ENCODE measurements at places on chromosomes 3 and 15. TPM values are rescaled to one million over a fixed set of nuclear protein-coding genes. Genes with fewer than 3 reads are reported as not detected.

ACSBG1 gene
- polyA plus RNA-seq, result 1.7 TPM

DPPA4 gene
- 12.3 TPM for polyA plus RNA-seq

NPAP1 gene
- 0.92 TPM for polyA plus RNA-seq

CCR3 gene
- polyA plus RNA-seq, result not detected

DNAH1 gene
- polyA plus RNA-seq, result 9.8 TPM

CXCR6 gene
- 0.45 TPM for polyA plus RNA-seq

IL16 gene
- 4.1 TPM for polyA plus RNA-seq

DNA sequence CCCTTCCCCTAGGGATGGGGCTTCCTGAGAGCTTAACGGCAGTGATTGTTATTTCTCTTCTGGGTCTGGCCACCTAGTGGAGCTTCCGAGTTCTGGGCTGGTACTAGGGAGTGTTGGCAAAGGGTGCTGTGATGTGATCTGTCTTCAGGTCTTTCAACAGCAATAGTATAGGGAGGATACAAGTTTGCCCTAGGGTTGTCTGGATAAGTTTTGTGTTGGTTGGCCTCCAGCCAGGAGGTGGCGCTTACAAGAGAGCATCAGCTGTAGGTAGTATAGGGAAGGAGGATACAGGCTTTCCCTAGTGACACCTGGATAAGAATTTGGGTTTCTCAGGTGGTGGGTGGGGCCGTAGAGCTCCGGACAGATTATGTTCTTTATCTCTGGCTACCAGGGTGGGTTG is 19.2 kb upstream of the CPOX start:
- no peak for DNase-seq

GRCh38 chr3:73207946-73208440 is 146.5 kb downstream of the EBLN2 start:
- DNase-seq, result no peak

DNA sequence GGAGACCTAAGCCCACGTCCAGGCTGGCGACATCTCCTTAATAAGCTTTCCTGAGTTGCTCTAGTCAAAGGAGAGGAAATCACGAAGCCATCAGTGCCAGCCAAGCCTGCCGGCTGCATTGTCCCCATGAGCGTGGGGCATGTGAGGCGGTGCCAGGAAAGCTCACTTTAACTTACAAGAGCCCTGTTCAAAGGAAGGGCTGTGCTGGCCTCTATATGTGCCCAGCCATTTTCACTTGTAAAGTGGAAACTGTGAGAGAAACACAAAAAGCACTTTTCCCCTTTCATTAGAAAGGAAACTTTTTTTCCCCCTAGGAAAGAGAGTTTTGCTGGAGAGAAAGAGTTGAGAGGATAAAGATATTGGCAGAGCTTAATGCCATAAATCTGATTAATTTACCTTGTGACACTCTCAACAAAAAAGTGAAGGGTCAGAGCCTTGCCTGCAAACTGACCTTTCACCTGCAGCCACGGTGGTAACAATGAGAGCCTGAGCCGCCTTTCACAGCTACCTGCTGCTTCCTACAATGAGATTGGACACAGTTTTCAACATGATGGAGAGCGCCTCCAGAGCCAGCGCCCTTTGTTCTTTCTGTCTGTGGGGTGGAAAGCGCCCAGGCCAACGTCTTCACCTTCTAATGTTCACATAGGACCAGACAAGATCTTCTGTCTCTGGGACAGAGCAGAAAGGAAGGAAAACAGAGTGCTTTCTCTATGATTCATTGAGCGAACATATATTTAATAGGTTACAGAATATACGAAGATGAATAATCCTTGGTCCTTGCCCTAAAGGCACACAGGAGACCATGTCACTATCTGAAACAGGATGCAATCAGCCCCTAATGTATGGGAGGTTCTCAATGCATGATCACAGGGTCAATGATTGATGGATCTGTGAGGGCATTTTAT is 233.1 kb upstream of the HES1 start:
- no peak for DNase-seq

DNA sequence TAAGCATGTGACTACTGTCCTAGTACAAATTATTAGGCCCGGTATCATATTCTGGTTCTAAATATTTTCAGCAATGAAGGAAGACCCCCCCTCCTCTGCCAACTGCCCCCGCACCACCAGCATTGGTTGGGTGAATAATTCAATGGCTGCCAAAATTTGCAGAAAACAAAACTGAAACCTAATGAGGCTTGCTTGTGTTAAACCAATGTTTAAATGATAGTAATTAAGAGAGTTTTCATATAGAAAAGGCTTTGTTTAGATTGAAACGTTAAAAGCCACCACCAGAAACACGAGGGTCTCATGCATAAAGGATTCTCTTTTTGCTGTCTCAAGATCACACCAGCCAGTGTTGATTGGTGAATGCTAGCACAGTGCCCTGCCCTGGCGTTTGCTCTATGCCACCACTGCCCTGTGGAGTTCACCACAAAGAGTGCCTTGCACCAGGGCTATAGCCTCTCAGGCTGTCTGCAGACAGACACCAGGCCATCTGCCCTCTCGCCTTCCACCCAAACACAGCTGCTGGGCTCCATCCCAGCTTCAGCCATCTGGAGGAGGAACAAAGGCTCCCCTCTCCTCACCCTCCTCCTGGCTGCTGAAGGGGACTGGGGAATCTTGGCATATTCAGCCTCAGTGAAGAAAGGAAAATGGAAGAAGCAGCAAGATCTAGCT is 200.3 kb upstream of the PFN2 start:
- DNase-seq, result no peak

DNA sequence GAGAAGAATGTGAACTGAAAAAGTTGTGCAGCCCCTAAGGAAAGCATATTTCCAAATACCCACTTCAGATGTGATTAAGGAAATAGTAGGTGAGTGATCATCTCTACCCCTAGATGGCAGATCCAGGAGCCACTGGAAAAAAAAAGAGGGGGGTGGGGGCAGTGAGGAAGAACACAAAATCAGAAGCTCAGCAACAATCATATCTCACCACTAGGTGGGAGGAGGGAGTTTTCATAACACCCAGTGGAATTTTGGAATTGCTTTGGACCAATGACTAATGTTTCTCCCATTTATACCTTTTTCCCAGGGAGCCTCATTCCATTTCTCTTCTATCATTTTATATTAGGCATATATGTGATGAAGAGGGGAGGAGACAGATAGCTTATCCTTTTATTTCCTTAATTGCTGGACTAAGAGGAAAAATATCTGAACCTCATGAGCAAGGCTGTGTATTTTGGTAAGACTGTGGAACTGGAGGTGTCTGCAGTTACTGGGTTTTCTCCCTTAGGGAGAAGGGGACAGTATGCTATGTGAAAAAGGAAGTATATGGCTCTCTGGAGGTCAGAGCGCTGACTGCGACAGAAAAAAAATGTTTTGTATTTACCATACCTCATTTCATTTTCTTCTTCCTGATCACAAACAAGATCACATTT is 363.4 kb downstream of the GAP43 start:
- DNase-seq, result no peak

- DNase-seq, result no peak
Measured at GRCh38 chr3:168583977-168584376, 488.3 kb upstream of the GOLIM4 start.

DNA sequence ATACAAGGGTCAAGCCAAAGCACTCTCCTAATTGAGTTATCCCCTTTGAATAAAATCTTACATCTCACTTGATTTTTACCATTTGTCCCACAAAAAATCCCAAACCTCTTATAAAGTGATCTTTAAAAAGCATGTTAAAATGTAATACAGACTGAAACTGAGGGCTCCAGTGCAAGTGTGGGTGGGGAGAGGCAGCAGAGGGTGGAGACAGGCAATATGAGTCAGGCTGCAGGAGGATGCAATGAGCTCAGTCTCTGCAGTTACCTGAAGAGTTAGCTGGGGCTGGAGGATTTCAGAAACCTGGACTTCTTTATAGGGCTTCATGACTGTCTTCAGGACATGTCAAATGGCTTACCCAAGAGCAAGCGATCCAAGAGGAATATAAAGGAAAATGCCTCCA is 14.2 kb upstream of the COLQ start:
- DNase-seq, result no peak

DNA sequence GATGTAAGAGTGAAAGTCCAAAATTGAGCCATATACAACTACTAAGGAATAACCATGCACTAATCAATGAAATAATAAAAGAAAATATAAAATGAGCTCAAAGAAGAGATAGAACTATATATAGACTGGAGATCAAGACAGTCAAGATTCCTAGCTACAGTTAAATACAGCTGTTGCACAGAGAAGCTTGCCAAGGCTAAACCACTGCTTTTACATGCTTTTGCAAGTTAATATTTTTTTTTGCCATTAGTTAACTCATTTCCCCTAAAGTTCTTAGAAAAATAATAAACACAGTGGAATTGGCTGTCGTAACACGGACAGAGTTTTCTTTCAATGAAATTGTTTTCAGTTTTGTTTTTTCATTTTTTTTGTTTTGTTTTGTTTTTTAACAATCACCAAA is 123.0 kb downstream of the VGLL3 start:
- no peak for DNase-seq

DNA sequence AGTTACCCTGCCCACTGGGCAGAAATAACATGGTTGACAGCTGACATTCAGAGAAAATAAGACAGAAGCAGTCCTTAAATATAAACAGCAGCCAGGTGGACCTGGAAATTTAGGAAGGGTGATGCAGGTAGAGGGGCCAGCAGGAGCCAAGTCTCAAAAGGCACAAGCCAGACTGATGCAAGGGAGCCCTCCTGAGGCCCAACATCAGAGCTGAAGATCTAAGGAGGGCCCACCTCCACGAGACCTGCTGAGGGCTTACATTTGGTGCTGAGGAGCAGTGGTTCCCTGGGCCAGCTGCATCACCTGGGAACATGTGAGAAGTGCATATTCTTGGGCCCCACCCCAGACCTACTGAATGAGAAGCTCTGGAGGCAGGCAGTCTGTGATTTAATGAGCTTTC is 105.5 kb upstream of the TRIM42 start:
- no peak for DNase-seq

DNA sequence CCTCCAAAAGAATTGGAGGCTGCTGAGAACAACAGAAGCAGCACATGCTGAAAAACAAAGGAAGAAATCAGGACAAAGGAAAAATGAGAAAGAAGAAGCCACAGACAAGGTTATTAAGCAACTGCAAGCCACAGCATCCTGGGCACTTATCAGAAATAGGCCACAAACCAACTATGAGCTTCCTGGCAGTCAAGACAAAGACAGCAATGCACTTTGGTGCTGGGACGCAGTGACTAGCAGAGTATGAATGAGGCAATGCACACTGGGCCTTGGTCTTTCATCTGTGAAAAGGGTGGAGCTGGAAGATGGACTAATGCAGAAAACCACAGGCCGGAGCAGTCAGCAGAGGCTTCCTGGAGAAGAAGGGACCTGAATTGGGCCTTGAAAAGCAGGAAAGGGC is 56.0 kb upstream of the LINGO1 start:
- no peak for DNase-seq

GRCh38 chr3:16512435-16513140 is 911 bp downstream of the RFTN1 start:
- DNase-seq, result no peak

- DNase-seq, result no peak
Measured at GRCh38 chr3:54954022-54954421, 26.2 kb upstream of the LRTM1 start.

DNA sequence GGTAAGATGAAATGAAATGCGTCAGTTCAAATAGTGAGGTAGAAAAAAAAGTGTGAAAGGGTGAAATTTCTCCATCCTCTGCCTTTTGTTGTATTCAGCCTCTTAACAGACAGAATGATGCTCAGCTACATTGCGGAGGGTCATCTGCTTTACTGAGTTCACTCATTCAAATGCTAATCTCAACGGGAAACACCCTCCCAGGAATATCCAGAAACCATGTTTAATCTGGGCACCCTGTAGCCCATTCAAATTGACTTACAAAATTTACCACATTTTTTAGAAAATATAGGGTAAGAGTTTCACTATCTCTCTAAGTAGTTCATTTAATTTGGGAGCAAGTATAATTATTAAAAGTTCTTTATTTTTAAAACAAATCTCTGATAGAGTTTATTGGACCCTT is 42.9 kb downstream of the C3orf38 start:
- DNase-seq, result no peak

DNA sequence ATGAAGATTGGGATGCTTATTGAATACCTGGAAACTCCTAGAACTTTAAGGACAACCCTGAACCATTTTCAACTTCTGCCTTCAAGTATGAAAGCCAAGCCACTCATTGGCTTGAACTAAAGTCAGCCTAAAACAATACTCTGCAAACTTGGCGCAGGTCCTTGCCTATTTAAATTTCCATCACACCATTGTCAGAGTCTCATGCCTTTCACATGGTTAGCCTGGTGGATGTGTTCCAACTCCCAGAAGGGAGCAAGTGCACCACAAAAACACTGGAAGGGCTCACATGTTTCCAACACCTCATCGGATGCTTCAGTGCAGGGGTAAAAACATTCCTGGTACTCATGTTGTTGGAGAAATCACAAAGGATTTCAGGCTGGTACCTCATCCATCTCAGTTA is 511.6 kb upstream of the MDFIC2 start:
- no peak for DNase-seq

GRCh38 chr3:24315971-24316370 is 178.7 kb downstream of the THRB start:
- DNase-seq, result no peak

DNA sequence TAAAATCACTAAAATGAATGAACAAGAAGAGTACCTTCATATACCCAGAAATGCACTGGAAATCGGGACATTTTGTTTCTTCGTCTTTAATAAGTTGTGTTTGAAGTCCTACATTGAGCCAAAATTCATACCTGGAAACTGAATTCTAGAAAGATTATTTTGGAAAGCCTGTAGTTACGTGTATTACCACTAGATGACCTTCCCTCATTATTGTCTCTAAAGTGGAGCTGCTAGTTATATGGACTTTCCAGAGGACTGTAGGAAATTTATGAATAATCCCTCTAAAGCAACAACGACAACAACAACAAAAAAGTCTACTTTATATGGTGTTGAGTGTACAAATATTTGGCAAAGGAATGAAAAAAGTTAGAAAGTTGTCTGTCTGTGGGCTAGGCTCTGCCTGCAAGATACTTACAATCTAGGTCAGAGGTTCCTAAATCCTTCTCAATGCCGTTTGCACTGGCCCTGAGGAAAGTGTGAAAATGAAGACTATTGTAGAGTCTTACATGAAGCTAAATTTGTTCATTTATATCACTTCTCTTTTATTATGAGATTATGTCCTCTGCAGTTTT is 234.8 kb upstream of the NR2E3 start:
- DNase-seq, result no peak

GRCh38 chr3:169764312-169764881 is 463 bp downstream of the TERC start:
- peak; percentile 43 for DNase-seq

DNA sequence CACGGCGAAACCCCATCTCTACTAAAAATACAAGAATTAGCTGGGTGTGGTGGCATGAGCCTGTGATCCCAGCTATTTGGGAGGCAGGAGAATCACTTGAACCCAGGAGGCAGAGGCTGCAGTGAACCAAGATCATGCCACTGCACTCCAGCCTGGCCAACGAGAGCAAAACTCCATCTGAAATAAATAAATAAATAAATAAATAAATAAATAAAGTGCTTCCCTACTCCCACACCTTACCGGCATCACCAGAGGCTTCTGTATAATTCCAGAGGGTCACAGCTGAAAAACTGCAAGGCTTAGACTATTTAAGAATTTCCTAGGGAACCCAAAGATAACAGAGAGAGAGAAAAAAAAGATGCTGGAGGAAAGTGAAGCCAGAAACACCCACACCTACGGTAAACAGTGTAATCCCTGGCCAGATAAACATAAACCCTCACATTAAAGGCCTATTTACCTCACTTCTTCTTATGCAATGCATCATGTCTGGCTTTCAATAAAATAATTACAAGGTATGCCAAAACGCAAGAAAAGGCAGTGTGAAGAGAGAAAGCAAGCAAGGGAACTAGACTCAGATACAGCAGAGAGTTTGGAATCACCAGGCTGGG is 15.0 kb upstream of the TRPM1 start:
- no peak for DNase-seq

- DNase-seq, result no peak
Measured at GRCh38 chr3:14295801-14296200, 106.6 kb upstream of the SLC6A6 start.
